ENCODE measurements at places on chromosomes 7 and 10.

- DNase-seq: no peak
Measured at GRCh38 chr10:105743343-105744056, 1102.4 kb downstream of the SORCS3 start.

- peak; percentile 39 for DNase-seq
Measured at GRCh38 chr7:116573541-116573940, 48.7 kb downstream of the CAV1 start.

DNA sequence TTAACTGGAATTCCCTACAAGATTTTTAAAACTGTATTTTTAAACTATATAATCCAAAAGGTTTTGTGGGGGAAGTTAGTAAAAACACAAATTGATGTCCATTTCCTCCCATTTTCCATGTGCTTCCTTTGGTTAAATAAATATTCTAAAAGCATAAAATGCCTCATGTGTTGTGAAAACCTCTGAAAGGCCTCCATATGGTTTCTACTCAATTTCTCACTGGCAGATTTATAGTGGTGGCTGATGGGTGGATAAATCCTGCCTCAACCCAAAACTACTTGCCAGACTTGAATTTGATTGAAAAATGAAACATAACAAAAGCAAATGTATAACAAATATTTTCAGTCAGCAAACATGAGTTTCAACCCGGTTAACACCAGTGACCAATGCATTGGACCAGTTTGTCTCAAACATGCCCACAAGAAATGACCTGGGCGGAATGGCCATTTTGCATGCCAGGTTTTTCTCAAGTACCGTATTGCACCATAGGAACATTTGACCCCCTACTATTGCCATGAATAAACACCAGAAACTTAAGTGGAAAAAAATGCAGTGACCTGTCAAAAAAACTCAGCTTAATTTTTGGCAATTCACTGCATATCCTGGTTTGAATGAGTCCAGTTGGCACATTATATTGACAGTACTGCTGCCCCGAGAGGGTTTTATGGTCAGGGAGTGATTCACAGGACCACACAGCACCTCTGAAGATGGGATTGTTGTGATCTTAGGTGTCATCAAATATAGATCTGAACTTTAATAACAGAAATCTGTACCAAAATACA is 454.6 kb upstream of the ANKRD30A start:
- DNase-seq: no peak

DNA sequence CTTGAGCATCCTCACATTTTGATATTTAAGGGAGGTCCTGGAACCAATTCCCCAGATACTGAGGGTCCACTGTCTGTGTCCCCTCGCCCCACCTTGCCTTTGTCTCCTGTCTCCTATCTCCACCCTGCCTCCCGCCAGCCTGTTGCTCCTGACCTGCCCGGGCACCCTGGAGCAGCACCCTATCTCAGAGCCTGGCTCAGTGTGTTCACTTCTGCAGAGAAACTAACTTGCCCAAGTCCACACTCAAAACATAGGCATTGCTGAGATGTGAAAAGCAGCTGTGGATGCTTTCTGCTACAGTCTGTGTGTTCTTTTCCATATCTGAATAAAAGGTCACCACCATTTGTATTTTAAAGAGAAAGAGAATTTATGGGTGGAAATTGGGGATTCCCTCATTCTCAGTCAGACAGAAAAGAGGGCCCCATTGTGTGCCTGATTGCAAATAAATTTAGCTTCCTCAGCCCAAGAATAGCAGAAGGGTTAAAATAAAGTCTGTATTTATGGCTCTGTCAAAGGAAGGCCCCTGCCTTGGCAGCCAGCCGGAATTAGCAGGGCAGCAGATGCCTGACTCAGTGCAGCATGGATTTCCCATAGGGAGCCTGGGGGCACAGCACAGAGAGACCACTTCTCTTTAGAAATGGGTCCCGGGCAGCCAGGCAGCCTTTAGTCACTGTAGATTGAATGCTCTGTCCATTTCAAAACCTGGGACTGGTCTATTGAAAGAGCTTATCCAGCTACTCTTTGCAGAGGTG is 161.3 kb downstream of the EGFR start:
- no peak for DNase-seq

DNA sequence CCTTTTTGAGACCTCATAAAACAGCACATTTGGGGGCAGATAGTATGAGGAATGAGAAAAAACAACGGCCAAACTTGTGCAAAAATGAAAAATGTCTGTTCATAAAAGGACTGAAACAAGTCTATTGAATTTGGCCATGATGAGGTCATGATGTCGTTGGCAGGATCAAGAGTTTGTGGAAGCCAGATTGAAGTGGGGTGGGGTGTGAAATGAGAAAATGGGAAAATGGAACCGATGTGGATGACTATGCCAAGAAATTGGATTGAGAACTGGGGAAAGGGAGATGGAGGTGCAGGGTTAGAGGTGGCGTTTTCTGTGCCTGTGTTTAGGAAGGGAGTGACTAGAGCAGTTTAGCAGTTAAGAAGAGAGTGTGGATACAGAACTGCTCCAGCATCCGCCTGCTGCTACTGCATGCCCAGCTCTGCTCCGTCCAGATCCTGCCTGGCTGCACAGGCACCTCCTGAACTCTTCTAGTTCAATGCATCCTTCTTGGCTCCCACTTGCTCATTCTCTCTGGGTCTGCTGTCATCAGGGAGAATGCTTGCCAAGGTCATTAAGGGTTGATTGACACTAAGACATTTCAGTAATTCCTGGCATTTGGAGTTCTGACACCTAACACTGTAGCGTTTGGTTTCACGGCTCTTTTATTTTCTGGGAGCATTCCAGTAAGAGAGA is 111.9 kb downstream of the GALNT17 start:
- DNase-seq: no peak

DNA sequence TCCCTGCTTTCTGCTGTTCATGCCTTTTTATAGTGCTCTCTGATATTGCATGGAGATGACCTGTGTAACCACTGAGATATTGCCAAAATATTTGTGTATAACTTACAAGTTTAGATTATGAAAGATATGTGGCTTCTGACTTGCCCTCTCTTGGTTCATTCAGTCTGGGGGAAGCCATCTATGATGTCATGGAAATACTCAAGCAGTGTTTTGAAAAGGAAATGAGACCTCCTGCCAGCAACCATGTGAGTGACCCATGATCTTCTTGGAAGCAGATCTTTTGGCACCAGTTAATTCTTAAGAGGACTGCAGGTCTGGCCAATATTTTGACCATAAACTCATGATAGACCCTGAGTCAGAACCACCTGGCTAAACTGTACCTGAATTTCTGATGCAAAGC is 183.0 kb downstream of the THSD7A start:
- no peak for DNase-seq

DNA sequence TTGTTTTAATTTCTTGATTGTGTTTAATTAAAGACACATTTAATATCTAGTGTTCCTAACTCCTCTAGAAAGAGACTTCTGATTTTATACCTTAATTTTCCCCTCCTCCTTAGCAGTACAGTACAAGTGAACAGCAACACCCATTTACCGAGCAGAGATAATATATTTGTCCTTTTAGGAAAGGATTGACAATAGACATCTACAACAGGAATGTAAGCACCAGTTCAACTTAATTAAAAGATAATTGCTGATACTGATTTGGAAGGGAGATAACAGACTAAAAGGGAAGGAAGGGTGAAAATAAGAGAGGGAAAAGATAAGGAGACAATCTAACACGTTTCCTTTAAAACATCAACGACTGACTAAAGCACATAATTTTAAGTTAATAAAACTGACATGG is 119.3 kb downstream of the SRPK2 start:
- no peak for DNase-seq

DNA sequence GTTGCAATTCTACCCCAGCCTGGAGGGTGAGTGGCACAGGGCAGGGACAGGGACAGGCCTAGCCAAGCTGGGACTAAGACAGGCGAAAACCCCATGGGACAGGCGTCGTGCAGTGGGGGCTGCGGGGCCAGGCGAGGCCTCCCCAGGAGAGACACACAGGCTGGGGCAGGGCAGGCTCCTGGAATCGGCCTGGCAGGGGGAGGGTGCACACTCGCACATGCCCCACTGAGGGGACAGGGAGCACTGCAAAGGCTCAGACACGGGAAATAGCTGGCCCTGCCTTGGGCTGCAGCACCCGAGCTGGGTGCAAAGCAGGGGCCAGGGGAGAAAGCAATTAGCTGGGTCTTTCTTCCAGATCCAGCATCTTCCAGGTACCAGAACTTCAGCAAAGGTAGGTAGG is 10.4 kb downstream of the LAT2 start:
- no peak for DNase-seq

GRCh38 chr7:274266-274665 is 15.7 kb upstream of the FOXL3 start:
- DNase-seq: peak; percentile 90

DNA sequence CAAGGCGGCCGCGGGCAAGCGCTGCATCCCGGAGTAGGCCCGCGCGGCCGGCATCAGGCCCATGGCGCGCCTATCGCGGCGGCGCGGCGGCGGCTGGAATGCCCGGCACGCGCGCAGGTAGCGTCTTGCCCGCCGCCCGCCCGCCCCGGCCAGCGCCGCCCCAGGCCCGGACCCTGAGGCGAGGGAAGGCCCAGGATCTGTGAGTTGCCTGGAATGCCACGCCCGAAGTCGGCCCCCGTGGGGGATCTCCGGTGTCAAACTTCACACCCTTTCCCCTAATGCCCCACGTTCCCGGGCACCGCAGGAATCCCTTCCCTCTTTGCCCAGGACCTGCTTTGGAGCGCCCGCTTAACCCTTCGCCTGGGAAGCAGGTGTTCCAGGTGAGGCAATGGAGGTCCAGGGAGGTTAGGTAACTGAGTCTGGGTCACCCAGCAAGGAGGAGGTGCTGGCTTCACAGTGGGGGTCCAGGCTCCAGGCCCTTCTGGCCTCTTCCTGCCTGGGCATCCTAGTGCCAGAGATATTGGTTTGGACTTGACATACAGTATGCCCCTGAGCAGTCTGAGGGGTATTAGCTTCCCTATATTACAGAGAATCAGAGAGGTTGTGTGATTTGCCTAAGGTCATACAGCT is 138.1 kb downstream of the ARHGAP22 start:
- DNase-seq: no peak

All from KBM-7 (cell line).